ENCODE measurements at places on chromosomes 12 and 14. TPM values are rescaled to one million over a fixed set of nuclear protein-coding genes. Genes with fewer than 3 reads are reported as not detected.

GRCh38 chr12:18859400-18859799 is 121.5 kb downstream of the CAPZA3 start:
- DNase-seq, result no peak

KERA gene
- not detected for total RNA-seq

DNA sequence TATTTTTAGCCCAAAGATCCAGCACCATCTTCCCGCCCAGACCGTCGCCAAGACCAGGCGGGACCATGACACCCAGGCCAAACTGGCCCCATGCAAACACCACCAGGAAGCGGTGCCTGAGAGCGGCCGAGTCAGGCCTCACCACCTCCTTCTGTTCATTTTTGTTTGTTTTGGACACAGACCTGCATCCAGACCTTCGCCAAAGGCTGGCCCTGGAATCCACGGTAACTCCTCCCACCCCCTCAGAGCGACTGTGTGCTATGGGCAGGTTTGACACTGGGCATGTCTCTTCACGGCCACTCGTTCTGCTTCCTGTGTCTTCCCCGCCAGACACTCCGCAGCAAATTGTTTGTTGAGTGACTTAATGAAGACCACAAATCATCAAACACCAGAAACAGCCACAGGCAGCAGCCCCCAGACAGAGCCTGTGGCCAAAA is 47.1 kb downstream of the NCOR2 start:
- no peak for DNase-seq

DNA sequence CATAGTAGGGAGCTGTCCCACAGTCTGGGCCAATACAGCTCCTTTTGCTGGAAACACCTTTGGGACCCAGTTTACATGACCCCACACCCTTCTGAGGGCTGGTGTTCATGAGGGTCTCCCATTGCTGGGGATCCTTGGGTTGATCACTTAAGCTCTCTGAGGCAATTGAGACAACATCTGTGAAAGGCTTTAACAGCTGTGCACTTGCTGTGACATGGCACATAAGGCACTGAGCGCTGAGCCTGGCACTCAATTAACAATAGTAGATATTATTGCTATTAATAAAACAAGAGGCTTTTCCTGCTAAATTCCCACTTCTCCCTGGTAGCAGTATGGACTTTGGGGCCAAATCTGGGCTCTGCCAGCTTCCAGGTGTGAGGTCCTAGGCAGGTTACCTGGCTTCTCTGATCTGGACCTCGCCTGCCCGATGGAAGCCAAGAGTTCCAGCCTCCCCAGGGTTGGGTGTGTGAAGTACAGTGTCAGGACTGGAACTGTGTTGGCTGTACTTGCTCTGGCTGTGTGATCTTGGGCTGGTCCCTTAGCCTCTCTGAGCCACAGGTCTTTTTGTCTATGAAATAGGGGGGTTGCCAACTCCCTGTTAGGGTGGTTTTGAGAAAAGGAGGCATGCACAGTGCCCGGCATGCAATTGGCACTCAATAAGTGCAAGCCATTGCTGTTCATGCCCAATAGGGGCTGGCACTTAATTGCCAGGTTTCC is 3.1 kb downstream of the SH2B3 start:
- no peak for DNase-seq

LTA4H gene
- total RNA-seq, result 49.9 TPM

DHRS2 gene
- 7.1 TPM for total RNA-seq

DNA sequence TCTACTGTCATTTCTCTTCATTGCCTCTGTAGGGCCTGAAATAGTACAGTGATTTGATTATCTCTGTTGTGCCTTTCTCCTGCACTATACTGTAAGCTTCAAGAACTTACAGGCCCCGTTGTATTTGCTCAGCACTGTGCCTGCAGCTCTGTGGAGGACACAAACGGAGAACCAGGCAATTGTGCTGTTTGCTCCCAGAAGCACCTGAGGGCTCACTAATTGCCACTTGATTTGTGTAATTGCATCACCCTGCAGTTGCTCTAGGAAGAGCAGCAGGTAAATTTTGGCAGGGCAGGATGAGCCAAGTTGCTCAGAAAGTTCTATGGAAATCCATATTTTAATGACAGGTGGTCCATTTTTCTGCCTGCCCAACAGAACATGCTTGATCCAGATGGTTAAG is 11.6 kb upstream of the KRT82 start:
- DNase-seq, result no peak

- DNase-seq, result peak; percentile 93
Observed at GRCh38 chr14:50961605-50962221, 17.4 kb upstream of the PYGL start.

- DNase-seq, result peak; percentile 68
Observed at GRCh38 chr14:22973217-22974032, 8.9 kb downstream of the AJUBA start.

DNA sequence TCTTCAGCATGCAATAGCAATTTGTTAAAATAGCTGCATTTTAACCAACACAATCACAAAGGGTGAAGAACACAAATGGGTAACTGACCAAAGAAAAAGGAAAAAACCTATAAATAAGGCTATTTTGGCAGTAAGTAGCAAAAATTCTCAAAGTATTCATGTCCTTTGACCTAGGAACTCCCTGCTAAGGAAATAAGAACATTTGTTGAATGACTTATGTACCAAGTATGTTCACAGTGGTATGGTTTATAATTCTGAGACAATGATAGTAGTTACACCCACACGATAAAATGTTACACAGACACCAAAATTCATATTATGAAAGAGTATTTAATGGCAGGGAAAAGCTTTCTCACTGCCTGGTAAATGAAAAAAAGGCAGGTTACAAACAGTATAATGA is 16.9 kb downstream of the CCDC88C start:
- DNase-seq, result no peak

DNA sequence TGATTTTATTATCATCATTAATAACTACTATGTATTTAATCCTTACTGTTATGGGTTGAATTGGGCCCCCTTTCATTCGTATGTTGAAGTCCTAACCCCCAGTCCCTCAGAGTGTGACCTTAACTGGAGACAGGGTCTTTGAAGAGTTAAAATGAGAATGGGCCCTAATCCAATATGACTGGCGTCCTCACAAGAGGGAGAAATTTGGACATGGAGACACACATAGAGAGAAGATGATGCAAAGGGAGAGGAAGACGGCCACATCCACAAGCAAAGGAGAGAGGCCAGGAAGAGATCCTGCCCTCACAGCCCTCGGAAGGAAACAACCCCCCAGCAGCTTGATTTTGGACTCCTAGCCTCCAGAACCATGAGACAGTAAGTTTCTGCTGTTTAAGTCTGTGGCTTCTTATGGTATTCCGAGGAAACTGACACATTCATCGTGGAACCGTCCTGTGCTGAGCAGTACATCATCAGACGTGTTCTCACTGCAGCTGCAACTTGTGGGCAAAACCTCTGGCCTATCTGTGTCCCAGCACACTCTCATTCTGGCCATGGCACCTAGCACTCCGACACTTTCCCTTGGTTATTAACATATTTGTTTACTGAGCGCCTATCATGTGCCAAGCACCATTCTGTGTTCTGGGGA is 127.6 kb downstream of the SLC38A6 start:
- DNase-seq, result no peak

DNA sequence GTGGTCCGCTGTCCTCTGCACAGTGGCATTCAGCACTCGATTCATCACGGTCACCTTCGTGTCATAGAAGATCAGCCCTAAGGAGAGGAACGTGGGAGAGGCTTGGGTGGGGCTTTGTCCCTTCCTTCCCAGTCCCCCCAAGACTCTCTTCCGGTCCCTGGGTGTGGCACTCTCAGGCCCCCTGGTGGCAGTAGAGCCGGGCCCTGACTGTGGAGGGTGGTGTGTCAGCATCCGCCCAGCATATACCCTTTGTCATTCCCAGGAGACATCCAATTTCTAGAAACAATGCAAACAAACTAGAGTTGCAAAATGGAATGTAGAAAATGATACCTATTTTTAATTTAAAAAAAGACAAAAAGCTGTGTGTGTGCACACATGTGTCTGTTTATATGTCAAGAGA is 45.0 kb downstream of the TRAFD1 start:
- peak; percentile 5 for DNase-seq

DNA sequence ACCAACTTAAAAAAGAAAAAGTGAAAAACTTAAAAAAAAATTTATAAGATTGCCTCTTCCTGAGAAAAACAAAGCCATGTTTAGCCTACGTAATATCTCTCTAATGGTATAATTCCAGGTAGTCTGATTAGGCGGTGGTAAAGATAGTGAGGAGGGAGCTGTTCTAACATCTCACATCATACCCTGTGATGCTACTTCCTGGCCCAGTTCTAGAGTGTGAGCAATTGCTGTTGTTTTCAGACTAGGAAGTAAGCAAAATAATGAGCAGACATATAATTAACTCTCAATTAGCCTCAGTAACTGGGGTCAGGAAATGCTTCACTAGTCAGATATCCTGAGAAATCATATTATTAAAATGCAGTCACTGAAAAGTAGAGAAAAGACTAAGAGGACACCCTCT is 113.9 kb downstream of the PHLDA1 start:
- DNase-seq, result no peak

DNA sequence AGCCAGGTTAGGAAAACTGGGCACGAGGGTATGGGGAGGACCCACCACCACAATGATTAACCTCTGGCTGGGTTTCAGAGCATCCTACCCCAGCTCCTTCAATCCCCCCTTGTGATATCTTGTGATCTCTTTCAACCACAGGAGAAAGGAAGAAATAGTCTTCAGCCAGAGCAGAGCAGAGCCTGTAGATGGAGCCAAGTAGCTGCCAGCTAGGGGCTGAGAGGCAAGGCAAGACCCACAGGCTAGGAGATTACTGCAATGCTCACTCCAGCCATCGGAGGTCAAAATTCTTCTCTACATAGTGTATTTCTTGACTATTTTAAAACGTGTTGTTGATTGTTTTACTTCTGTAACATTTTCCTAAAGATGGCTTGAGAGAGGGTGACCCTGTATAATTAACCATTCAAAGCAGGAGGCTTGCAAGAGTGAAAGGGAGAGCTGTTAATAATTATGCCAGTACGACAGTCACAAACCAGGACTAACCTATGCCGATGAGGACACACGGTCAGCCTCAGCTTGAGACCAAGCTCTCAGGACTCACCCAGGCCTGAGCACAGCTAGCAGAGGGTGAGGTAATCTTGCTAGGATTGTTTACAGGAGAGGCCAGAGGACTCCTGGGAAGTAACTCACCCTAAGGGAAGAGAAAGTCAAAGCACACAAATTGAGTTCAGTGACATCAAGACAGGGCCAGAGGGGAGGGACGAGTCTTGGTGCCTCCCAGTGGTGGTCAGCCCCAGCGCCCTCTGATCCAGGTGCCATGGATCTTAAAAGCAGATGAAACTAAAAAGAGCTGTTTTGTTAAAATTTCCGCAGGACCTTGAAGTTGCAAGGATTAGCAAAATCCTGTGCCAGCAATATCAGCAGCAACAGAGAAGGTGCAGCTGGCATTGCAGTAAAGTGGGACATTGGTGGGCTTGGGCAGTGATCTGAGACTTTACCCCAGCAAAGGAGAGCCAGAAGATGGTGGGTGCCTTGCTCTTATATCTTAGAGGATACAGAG is 29.8 kb upstream of the CDKN3 start:
- peak; percentile 62 for DNase-seq

ARMH4 gene
- 1.3 TPM for total RNA-seq

AMN gene
- total RNA-seq, result not detected

ZNF384 gene
- 13.7 TPM for total RNA-seq

GRCh38 chr12:93645702-93646101 is 31.5 kb upstream of the CRADD start:
- DNase-seq, result peak; percentile 44

C14orf180 gene
- not detected for total RNA-seq

DNA sequence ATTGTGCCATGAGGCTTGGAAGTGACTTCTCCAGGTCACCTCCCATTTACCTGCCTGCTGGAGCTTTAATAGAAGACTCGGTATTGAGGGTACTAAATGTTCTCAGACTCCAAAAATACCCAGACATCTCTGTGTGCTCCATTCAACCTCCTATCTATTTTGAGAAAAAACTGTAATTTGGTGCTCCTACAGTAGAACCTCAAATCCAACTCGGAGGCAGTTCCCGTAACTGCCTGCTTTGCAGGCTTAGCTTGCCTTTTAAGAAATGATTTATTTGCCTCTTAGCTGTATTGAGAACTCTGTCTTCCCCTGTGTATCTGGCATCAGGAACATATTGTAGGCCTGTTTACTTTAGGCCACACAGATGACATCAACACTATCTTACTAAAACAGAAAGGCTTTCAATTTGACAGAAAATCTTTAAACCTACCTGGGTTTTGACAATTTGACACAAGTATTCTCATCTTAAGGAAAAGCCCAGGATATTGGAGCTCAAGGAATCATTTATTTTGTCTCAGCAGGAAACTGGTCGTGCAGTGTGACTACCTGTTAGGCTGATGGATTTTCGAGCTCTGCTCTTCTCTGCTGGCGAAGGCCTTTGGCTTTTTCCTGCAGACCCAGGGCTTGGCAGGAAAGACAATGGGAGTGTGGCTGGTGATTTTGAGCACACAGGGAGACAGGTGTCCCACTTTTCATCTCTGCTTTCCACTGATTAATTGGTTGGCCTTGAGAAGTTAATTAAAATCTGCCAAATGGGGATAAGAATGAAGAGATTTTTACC is 314.8 kb downstream of the SNAPC1 start:
- no peak for DNase-seq

- no peak for DNase-seq
Observed at GRCh38 chr14:68630611-68631393, 162.1 kb downstream of the ZFP36L1 start.

- DNase-seq, result no peak
Observed at GRCh38 chr14:106396999-106397398, 870.6 kb downstream of the TMEM121 start.

DNA sequence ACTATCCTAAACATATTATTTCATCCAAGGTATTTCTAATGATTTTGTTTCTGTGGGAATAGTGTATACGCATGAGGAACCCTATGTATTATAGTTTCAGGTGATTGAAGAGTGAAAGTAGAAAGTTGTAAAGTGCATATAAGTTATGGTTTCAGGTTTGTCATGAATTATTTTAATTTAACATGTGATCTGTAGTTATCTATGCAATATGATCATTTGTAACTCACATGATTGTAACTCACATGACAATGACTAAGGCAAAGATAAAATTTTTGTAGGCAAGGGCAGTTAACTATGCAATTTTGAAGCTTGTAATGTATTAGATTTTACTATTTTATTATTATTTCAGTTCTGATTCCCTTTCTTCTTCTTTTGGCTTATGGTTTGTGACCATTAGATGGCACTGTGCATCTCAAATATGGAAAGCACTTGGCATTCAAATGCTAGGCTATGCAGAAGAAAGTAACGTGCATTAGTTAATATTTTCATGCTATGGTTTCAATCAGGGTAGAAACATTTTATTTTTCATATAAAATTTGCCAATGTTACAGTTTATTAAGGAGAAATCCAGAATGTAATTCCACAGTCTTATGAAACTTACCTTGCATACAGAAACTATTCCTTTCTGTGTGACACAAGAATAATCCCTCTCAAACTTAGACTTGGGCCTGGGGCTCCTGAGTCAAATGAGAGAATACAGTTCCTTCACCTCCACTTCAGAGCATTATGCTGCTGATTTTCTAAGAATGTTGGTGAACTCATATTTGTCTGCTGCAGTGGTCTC is 15.8 kb upstream of the TMEM30B start:
- peak; percentile 26 for DNase-seq
